ENCODE measurements at places on chromosomes 2 and 18.
A peak's percentile ranks its signal among the peaks of the same experiment; 100 is the strongest.

DNA sequence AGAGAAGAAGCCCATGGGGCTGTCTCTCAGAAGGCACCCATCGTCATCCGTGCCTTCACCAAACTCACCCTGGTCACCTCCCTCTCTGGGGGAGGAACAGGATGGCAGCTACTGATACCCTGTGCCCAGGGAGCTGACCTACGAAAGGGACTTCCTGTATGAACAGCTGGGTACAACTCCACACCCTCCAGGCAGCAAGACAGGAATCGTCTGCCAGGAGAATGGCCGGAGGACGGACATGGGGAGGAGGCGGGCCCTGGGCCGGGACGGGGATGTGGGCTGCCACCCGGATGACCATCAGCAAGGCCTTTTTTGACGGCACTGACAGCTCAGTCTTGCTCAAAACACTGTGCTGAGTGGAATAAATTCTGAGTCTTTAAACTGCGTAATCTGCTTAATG is 243.6 kb downstream of the HDAC4 start:
- no peak for DNase-seq

DNA sequence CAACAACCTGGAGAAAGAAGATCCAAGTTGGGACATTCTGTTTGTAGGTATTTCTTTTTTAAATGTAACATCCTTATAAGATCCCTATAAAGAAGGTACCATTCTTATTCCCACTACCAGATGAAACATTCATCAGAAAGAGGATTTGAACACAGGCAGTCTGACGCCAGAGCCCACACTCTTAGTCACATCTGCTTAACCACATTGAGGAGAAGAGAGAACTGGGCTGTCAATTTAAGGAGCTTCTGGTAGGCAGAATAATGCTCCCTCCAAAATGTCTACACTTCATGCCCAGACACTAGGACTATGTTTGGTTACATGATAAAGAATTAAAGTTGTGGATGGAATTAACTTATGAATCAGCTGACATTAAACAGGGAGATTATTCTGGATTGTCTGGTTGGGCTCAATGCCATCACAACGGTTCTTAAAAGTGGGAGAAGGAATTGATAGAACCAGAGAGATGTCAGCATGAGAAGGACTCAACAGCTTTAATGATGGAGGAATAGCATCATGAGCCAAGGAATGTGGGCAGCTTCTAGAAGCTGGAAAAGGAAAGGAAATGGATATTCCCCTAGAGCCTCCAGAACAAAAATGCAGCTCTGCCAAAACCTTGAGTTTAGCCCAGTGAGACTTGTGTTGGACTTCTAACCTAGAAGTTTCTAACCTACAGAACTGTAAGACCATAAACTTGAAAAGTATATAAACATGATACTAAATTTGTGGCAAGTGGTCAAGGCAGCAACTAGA is 82.2 kb downstream of the KLF7 start:
- DNase-seq: no peak

DNA sequence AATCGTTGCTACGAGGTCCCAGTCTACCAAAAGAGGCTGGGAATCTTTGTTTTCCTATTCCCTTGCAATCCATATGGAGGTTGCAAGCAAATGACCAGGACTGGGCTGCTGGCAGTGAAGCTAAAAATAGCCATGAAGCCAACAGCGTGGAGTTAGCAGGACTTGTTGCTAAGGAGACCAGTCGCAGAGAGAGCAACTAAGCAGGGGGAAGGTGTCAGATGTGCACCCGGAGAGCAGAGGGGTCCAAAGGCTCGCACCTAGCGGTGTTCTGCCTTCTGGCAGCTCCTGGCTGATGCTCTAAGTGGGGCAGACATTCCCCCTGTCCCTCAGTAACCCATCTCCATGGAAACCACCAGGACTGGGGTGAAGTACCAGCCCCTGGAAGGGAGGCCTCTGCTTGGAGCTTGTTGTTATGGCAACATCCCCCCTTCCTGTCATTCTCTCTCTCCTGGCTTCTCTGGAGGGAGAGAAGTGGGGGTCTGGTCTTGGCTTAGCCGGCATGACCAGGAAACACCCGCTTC is 84.6 kb downstream of the DNMT3A start:
- no peak for DNase-seq

DNA sequence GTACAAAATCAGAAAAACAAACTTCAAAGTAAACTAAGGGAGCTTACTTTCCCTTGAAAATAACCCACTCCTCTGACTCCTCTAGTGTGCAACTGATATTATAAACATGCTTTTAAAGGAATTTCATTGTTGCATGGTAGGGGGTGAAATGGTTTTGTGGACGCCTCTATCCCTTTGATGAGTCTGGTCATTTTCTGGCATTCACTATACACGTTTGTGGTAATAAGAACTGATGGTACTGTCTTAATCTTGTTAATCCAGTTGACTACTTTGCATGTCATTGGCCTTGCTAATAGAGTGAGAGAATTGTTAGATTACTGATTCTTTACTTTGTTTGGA is 2.8 kb downstream of the INSIG2 start:
- no peak for DNase-seq

DNA sequence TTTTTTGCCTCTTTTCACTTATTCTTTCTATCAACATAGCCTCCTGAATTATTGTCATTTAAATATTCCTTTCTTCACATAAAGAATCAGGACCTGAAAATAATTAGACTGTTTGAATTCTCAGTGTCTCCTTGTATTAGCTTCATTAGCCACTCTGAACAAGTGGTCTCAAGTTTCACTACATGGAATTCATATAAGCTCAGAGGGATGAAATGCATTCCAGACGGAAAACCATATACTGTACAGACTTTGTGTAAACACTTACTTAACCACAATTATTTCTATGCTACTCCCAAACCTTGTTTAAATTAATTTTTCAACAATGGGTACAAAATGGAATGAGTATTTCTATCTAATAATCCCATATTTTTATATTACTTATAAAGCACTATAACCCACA is 53.4 kb downstream of the CHN1 start:
- no peak for DNase-seq

DNA sequence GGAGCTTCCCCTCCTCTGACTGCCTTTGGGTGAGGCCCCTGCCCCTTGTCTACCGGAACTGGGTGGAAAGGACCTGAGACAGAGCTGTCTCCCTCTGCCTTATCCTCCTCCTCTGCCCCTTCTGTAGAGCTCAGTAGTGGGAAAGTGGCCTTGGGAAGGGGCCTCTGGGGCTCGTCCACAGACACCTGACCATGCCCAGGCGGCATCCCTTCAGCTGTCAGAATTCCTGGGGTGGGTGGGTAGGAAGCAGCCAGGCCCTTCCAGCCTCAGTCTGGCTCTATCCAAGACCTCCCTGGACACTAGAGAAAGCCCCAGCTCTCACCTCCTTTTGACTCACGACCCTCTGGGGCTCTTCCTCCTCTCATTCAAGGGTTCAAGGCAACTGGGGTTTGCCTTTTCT is 35.6 kb downstream of the B3GNT2 start:
- DNase-seq: no peak

DNA sequence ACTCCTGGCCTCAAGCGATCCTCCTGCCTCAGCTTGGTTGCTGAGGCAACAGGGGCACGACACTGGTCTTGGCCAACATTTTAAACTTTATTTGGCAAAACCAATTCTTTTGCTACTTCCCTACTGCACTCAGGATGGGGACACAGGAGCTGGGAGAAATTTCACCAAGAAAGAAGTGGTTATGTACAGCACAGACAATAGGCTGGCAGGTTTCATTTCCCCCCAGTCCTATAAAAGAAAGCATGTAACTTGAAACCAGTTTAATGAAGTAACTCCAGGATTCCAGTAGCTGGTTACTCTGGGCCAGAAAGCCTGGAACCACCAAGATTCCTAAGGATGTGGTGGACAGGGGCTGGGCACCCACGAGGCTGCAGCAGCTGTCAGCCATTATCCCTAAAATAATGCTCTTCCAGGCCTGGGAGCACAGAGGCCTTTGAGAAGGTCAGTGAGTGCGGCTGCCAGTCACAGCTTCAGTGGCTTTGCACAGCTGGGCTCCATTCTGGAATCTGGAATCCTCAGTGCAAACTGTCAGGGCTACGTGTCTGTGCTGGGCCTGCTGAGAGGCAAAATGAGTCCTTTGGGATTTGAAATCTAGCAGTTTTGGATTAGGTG is 142.3 kb upstream of the ITGA6 start:
- peak; percentile 82 for DNase-seq

DNA sequence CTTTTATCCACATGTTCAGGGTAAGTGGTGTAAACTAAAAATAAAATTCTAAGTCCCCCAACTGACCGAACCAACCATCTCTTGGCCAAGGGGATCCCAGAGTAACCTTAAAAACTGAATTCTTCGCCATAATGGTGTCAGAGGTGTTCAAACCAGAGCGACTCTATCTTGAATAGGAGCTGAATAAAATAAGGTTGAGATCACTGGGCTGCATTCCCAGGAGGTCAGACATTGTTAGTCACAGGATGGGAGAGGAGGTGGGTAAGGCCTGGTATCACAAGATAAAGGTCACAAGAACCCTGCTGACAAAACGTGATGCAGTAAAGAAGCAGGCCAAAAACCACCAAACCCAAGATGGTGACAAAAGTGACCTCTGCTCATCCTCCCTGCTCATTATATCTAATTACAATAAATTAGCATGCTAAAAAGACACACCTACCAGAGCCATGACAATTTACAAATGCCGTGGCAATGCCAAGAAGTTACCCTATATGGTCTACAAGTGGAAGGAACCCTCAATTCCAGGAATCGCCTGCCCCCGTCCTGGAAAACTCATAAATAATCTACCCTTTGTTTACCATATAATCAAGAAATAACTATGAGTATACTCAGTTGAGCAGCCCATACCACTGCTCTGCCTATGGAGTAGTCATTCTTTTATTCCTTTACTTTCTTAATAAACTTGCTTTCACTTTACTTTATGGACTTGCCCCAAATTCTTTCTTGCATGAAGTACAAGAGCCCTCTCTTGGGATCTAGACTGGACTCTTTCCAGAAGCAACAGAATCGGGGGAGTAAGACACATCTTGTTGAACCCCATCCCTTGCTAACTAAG is 302.4 kb downstream of the STK39 start:
- DNase-seq: no peak

DNA sequence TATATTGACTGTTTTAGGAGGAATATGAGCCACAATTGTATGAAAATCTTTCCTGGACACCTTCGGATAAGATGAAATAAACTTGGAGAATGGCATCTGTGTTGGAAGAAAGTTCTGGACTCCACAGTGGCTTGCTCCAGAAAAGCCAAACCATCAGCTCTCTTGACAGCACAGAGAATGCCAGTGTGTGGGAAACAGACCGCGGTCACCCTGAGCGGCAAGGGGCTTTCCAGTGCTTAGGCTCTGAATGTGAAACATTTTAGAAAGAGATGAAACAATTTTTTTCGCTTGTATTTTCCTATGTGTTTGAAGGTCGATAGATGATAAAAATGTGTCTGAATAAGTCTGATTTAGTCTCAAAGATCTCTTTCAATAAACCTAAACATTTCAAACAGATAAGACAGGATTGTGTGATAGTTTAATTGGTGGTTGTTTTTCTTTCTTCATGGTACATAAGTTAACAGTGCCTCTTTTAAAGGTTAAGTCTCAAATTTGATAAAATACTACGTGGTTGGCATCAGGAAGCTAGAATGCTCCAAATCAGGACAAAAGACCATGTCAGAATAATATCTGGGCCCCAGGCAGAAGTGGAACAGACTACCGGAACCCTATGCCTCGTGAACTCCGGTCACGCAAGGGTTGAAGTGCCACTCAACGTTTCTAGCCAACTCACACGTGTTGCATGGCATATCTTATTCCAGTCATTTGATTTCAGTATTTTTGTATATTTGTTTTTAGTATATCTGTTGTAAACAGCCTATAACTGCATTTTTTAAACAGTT is 28.9 kb downstream of the PTGR3 start:
- DNase-seq: no peak

GRCh38 chr2:53247956-53248735 is 519.5 kb upstream of the CHAC2 start:
- no peak for DNase-seq

DNA sequence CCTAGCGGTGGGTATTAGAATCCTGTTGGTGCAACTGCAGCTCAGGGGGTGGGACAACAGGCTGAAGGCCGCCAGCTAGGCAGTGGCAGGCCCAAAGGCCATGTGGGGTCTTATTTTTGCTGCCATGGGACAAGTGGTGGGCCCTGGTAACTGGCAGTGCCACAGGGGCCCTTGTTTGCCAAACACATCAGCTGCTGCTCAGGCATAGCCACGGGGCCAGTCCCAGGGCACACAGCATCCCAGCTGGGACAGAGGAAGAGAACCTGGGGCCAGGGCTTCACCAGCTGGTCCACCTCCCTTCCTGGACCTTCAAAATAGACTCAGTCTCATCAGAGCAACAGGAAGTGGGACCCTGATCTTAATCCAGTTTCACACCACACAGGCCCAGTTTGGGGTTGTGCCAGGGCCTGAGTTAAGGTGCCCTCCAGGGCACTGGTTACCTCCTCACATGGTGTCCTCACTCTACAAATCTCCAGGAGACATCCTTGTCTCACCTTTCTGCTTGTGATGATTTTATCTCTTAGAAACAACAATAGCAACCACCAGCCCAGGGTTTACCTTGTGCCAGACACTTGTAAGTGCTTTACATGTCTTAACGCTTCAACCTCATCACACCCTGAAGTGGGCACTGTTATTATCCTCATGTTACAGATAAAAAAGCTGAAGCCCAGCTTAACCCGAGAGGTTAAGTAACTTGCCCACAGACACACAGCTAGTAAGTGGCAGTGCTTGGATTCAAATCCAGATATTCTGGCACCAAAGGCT is 98.5 kb downstream of the GYPC start:
- DNase-seq: no peak

DNA sequence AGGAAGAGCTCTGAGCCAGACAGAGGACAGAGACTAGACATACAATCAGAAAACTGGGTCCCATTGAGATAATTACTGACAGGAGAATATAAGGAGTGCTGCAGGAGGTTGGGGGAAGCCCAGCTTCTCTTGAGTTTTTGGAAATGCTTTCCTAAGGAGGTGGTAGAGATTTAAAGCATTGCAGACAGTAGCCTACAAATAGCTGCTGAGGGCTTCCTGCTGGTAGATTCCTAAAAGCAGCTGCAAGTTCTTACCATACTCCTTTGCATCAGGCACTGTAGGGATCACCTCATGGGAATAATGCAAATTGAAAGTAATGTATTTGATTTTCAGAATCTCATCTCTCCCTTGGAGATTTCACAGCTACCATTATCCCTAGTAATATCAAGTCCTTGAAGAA is 902.6 kb upstream of the GCFC2 start:
- no peak for DNase-seq

DNA sequence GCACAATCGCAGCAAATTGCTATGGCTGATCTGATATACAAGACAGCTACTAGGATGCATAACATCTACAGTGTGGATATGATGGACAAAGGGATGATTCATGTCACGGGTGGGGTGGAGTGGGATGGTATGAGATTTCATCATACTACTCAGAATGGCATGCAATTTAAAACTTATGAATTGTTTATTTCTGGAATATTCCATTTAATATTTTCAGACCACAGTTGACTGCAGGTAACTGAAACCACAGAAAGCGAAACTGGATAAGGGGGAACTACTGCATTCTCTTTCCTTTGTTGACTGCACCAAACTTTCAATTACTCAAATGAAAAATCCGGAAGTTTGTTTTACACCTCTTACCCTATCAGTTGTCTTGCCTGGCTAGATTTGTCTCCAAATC is 94.4 kb upstream of the NEUROD1 start:
- peak; percentile 50 for DNase-seq

Measured in inflammatory macrophage (primary cell).